ENCODE measurements at places on chromosomes 2 and 18.

GRCh38 chr18:55233857-55234256, 274.6 kb upstream of the CCDC68 start:
- no peak for DNase-seq

- DNase-seq, result peak; percentile 16
Observed at GRCh38 chr2:202034249-202035088, 814 bp downstream of the FZD7 start.

GRCh38 chr2:120108049-120108448, 95.2 kb downstream of the EPB41L5 start:
- DNase-seq, result no peak

DNA sequence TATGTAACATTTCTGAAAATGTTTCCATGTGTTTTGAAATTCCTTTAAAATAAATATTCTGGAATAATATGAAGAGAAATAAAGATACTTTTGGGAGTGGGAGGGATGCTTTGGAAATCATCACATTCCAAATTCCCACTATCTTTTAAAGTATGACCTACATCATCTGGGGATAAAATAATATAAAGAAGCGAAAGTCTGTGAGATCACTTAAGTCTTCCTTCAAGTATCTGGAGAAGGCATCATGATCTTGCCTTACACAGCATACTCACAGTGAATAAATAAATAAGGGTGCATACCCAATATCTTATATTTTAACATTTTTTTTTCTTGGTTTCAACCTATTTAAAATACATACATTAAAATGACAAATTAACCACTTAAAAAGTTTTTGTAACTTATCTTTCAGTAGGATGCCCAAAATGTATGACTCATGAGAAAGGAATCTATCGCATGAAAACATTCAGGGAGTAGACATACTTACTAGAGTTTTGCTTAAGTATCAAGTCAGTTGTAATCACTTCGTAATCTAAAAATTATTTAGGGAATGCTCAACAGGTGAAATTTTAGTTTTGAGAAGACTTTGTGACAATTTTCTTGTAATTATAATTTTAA, 248.3 kb upstream of the COL3A1 start:
- DNase-seq, result no peak

GRCh38 chr2:136072621-136073020, 45.3 kb downstream of the CXCR4 start:
- no peak for DNase-seq

GRCh38 chr18:36389027-36389426, 91.5 kb downstream of the FHOD3 start:
- no peak for DNase-seq

- no peak for DNase-seq
Observed at GRCh38 chr18:42586601-42587000, 528.9 kb downstream of the RIT2 start.

DNA sequence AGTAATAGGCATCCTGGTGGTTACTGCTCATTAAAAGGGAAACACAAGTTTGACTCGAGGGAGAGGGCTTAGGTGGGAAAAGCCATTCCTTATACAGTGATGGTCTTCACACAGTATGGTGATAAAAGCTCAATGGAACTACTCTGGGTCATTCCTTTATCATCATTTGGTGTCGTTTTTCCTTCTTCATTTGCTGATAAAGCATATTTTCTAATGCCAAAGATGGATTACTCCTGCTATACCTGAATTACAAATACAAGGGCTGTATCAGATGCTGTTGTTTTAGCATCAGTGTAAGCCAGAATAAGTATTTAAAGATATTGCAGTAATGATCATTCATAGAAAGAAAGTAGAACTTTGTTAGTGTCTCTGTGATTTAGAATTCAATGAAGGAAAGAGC, 563.7 kb downstream of the PLCL1 start:
- no peak for DNase-seq

DNA sequence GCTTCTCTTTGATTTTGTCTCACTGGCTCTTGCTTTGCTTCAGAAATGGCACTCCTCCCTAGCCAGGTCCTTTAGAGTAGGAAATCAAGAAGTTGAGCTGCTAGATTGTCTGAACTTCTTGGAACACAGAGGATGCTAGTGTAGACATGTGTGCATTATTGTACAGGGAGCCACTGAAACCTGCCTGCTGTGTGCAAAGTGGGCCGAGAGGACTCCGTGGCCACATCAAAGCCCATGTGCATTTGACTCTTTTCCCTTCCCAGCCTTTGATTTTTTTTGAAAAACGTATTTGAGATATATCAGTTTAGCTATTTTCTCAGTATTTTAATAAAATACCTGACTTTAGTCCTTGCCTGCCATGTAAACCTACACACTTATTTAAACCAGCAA, 83.1 kb downstream of the TMEM247 start:
- no peak for DNase-seq

GRCh38 chr2:39688181-39688580, 22.5 kb downstream of the TMEM178A start:
- DNase-seq, result no peak

GRCh38 chr18:69978732-69979715, 31.4 kb upstream of the CD226 start:
- no peak for DNase-seq

DNA sequence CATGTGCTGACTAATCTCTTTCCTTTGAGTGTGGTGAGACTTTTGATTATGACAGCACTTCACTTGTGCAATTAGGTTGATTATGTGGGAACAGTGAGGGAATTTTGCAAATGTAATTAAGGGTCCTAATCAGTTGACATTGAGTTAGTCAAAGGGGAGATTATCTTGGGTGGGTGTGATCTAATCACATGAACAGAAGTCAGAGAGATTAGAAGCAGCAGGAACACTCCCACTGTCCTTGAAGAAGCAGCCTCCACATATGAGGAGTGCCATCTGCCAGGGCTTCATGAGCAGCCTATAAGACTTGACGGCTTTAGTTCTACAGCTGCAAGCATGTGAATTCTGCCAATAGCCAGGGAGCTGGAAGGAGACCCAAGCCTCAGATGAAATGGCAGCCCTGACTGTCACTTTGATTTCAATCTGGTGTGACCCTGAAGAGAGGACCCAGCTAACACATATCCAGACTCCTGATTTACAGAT, 89.4 kb upstream of the APCDD1 start:
- no peak for DNase-seq

GRCh38 chr2:73257425-73258125, 23.5 kb downstream of the CCT7 start:
- no peak for DNase-seq
